ENCODE measurements at places on chromosomes 6 and 20. TPM values are rescaled to one million over a fixed set of nuclear protein-coding genes. Genes with fewer than 3 reads are reported as not detected.
A peak's percentile ranks its signal among the peaks of the same experiment; 100 is the strongest.

GNAS-AS1 gene
- total RNA-seq: 13.4 TPM

HTR1E gene
- total RNA-seq: 0.09 TPM

DNA sequence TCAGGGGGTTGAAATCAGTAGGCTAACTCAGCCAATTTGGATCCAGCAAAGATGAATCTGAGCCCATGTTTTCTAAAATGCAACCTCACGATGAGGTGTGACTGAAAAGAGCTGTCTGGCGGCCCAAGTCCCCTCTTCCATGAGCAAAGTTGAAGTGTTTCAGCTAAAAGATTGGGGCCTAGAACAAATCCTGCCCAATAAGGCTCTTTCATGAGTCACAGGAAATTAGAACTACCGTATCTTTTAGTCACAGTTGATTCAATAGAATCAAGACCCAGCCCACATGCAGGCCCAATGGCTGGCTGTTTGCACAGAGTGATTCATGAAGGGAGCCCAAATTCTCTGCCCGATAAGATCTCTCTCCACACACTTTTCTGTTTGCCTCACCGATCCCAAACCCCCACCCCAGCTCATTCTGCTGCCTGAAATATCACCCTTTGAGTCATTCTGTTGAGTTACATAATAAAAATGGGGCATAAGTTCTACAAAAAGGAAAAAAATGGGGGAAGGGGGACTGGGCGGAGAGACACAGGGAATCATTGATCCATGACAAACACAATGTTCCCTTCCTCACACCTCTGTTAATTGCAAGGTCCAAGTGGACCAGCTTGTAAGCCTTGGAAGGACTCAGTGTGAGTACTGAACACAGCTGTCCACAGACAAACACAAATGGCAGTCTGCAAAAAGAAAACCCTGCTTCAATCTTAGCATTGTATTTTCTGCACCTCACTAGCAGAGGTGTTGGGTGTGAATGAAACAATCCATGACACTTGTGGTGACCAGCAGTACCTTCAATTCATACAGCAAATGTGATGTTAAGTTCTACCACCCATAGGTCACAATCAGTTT lies 13.8 kb downstream of the FOXQ1 start:
- DNase-seq: no peak

DNA sequence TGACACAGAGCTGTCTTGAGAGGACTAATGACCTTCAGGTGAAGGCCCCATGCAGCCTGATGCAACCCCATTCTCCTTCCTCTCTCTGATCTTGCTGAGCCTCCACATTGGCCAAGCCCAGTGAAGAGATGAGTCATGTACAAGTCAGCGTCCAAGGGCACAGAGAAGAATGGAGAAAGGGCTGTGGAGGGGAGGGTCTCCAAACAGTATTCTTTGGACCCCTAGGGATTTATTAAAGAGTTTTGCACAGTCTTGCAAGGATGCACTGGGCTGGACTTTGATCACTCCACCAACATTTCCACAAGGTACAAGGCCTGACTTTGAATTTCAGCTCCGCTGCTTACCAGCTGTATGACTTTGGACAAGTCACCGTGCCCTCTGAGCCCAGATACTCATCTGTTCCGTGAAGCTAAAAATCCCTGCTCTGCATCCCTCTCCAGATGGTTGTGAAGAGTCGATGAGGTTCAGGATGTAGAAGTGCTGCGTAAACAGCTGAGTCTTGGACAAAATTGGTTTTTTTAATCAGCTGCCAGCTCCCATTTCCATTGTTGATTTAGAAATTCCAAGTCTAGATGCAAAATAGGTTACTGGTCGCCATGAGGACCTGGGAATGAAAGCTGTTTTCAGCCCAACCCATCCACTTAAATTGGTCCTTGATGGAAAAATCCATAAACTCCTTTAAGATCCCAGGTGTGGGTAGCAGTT lies 14.1 kb upstream of the KCNG1 start:
- no peak for DNase-seq

- peak; percentile 24 for DNase-seq
Observed at GRCh38 chr6:152636021-152636608, 1.0 kb downstream of the SYNE1 start.

- DNase-seq: no peak
Observed at GRCh38 chr6:33962246-33963027, 158.6 kb upstream of the MLN start.

DNA sequence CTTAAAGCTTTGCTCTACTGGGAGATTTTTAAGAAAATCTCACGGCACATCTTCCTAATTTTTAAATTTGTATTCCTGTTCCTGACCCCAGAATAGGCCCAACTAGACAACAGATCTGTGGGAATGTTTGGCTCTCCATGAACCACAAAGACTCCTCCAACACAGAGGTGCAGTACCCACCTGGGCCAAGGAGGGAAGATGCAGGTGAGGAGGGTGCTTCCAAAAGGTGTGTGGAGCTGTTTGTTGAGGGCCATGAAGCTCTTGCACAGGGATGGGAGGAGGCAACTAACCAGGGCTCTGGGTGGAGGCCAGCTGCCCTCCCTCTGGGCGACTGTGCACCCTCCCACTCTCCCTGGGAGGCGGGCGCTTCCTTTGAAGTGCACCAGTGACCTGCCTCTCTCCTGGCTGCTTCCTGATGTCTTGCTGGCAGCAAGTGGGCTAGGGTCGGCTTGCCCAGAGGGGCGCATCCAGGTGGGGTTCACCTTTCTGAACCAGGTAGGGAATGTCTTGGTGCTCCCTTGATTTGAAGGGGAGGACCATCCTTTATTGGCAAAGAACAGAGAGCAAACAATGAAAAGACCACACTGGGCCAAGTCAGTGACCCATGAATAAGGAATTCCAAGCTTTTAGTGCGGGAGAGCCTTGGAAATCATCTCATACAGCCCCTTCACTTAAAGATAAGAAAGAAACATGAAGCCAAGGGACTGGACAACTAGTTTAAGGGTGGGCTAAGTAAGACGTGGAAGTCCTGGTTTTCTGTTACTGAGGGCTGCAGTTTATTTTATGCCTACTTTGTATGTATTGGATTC lies 76.0 kb downstream of the ANKRD6 start:
- no peak for DNase-seq

DNA sequence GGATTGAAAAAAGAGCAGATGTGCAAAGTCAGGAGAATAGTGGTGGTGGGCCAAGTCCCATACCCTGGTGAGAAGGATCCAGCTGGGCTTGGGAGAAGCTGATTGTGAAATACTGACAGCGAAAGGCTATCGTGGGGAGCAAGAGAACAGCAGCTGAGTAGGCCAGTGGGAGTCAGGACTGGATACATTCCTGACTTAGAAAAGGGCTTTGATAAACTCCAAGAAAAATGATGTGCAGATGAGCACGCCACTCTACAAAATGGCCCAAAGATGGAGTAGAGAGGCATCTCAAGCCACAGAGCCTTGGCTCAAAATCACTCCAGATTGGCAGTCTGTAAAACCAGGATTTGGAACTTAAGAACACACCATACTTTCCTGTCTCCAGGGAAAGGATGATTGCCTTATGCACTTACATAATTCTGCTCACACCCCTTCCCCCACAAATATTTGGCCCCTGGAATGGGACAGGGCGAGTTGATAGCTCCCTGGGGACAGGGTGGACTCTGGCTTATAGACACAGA lies 578.7 kb downstream of the MAFB start:
- DNase-seq: no peak

MEP1A gene
- total RNA-seq: 0.09 TPM

DNA sequence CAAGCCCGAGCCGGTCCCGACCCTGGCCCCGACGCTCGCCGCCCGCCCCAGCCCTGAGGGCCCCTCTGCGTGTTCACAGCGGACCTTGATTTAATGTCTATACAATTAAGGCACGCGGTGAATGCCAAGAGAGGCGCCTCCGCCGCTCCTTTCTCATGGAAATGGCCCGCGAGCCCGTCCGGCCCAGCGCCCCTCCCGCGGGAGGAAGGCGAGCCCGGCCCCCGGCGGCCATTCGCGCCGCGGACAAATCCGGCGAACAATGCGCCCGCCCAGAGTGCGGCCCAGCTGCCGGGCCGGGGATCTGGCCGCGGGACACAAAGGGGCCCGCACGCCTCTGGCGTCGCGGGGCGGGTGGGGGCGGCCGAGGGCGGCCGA lies 37.5 kb downstream of the YTHDF1 start:
- DNase-seq: peak; percentile 74

DNA sequence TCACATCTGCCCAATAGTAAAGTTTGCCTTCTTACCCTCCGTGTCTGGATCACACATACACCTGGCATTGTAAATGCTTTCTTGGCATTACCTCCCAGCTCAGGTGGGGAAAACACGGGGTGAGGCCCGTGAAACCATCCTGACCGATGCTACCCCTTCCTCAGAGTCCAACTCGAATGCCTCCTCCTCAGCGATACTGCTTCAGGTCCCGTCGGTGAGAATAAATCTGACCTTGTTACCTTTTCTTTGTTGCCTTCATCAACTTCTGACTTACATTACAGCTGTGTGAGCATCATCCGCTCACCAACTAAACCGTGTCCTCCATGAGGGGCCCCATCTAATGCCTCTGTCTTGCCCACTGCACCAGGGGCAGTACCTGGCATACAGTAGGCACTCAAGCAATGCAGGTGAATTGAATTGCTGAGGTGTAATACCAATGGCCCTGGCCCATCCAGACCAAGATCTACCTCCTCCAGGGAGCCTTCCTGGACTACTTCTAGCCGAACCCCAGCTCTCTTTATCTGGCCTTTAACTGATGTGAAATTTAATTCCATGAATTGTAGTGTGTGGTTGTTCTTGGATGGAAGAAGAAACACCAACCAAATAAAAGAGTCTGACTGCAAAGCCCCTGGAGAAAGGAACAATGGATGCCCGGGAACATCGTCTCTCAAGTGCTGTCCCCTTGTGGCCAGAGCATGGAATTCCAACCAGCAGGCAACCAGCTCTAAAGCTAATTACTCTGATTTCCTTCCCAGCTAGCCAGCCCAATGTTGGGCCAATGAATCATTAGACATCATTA lies 141.5 kb downstream of the ANKRD60 start:
- peak; percentile 72 for DNase-seq

DNA sequence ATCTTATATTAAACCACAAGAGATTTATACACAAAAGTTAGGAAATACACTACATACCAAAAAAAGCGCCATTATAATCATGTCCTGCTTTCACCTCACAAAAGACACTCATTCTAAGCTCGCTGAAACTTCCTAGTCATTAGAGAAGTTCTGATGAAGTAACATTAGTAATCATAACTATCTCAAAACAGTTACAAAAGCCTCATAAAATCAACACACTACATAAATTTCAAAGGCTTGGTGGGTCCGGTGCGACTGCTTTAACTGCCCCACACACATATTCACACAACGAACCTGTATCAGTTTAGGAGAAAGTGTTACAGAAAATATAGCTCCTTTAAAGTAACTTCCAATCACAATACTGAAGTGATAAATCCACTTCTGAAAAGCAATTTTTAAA lies 1.9 kb downstream of the PHIP start:
- no peak for DNase-seq

DNA sequence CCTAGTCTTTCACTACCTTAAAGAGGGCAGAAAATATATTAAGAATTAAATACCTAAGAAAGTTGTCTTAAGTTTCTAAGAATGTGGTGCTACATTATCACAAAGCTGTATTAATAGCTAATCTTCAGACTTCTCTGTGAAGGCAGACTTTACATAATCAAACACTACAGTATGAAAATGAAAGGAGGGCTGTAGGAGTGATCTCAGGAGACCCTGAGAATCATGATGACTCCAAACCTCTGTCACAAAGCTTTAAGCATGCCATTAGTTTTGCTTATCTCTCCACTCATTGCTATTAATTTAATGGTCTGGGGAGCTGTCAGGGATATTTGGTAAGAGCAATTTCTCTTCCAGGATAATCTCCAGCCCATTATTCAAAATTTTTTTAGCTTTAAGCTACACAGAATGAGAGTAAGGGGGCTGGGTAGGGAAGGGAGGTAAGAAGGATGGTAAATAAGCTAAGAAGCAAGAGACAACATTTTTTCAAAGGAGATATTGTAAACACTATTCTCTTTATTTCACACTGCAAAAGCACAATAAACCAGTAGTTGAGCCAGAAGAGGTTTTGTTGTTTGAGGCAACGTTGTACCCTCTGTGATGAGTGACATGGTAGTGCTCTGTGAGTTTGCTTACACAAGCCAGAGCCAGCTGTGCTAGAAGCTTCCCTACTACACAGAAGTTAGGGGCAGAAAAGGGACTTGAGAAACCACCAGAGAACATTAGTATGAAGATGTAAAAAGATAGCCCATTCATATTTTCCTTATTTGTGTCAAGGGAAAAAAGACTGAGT lies 258.8 kb downstream of the GMDS start:
- no peak for DNase-seq

HLA-DOA gene
- total RNA-seq: 13.6 TPM

- DNase-seq: no peak
Observed at GRCh38 chr20:46741924-46742668, 32.6 kb downstream of the SLC2A10 start.

GUCA1A gene
- total RNA-seq: 10.9 TPM

- no peak for DNase-seq
Observed at GRCh38 chr6:30670760-30671527, 1.9 kb downstream of the DHX16 start.

DNA sequence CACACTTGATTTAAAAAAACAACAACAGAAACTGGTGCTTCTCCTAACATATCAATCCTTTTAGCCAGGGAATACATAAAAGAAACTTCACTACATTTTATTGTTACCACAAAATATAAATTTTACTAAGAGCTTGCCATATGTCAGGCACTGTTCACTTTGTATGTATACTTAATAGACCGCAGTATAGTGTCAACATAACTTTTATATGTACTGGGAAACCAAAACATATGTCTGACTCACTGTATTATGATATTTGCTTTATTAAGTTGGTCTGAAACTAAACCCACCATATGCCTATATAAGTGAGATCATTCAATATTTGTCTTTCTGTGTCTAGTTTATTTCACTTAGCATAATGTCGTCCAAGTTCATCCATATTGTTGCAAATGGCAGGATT lies 108.4 kb downstream of the KLHL32 start:
- DNase-seq: no peak

SS18L1 gene
- total RNA-seq: 29.8 TPM

DNA sequence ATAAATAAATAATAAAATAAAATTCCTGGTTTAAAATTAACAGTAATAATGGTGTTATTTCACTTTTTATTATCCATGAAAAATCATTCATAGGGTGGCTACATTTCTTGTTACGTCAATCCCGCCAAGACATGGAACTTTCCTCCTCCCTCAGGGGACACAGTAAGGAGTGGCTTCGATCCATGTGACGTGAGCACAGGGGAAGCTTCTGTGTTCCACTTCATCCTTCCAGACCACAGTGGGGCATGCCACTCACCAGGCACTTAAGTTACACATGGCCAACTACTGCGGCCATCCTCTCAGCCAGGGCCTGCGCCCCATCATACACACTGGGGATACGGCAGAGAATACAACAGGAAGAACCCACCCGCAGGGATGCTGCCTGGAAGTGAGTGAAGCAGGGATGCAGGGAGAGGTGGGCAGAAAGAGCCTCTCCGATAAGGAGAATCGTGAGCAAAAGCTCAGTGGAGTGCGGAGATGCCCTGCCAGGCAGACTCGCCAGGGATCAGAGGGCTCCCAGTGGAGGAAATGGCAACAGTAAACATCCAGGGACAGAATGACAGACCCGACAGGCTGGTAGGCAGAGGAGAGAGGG lies 75.3 kb downstream of the ATP9A start:
- DNase-seq: no peak

DNA sequence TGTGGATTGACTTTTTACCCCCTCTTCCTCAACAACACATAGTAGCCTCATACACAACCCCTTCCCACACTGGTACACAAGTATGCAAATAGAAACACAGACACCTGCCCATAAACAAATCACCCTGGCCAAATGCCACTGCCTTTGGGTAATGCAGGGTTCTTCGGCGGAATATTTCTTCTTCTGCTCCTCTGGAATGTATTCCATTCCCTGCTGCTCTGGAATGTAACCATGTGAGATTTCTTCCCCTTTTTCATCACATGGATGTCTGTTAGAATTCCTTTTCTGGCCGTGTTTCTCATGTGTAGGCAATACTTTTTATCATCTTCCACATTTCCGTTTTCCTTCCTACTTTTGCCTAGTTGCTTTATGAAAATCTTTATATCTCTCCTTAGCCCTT lies 76.1 kb upstream of the TPD52L1 start:
- no peak for DNase-seq
